ENCODE measurements at places on chromosomes 4 and X.

- DNase-seq: no peak
Observed at GRCh38 chr4:3262208-3263052, 13.5 kb downstream of the MSANTD1 start.

DNA sequence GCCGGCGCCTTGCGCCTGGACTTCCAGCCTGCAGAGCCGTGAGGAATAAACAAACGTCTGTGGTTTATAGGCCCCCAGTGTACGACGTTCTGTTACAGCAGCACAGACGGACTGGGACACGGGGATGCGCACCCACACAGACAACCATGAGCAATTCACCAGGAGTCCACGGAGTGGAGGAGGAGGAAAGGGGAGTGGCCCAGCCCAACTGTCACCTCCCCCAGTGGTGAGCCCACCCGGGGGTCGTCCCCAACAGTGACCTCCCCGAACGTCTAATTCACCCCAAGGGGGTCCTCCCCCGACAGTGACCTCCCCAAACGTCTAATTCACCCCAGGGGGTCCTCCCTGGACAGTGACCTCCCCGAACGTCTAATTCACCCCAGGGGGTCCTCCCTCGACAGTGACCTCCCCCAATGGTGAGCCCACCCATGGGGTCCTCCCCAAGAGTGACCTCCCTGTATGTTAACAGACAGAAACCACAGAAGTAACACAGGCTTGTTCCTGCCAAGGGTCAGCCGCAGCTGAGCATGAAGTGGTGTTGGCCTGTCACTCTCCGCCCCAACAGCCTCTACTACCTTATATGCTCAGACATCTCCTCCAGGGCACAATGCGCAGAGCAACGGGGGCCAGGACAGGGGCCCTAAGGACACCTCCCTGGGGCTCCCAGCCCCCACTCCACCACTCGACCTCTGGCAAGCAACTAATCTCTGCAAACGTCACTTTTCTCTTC, 6.2 kb downstream of the GAK start:
- DNase-seq: no peak

DNA sequence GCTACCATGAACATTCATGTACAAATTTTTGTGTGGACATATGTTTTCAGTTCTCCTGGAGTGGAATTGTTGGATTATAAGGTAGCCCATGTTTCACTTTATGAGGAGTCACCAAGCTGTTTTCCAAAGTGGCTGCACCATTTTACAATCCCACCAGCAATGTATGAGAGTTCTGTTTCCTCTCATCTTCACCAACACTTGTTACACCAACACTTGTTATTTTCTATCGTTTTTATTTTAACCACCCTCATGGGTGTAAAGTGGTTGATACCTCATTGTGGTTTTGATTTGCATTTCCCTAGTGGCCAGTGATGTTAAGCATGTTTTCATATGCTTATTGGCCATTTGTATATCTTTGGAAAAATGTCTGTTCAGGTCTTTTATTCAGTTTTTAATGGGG, 4.1 kb downstream of the EXOC1 start:
- no peak for DNase-seq

DNA sequence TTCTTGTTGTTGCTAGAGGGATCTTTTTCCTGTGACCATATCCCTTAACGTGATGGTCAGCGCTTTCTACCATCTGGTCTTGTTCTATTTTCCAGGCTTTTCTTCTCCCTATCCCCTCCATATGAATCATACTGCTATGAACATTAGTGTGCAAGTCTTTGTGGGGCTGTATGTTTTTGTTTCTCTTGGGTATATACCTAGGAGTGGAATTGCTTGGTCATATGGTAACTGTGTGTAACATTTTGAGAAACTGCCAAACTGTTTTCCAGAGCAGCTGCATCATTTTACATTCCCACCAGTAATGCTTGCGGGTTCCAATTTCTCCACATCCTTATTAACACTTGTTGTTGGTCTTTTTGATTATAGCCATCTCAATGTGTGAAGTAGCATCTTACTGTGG, 121.4 kb downstream of the SPRY1 start:
- no peak for DNase-seq

GRCh38 chrX:103503163-103503852, 16.0 kb downstream of the RAB40A start:
- DNase-seq: no peak

GRCh38 chr4:82275431-82276331, 98.1 kb downstream of the HNRNPD start:
- no peak for DNase-seq

- DNase-seq: no peak
Observed at GRCh38 chr4:3765271-3766035, 732 bp upstream of the ADRA2C start.

- DNase-seq: no peak
Observed at GRCh38 chr4:157664726-157665125, 444.2 kb downstream of the GRIA2 start.

- no peak for DNase-seq
Observed at GRCh38 chr4:38531141-38531727, 132.8 kb upstream of the KLF3 start.

DNA sequence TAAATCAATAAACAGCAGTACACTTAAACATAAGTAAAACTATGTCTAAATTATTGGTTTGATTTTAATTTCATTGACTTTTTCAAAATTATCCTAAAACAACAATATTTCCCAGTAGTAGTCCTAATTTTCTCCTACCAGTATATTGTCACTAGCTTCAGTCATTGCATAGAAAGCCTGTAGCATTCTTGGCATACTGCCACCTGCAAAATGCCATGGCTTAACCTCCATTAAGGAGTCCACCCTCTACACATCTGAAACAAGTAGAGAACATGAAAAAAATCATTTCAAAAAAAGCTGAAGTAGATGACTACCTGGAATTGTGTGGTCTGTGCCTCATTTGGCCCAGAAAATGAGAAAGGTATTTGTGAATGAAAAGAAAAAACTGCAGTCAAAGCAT, 348.5 kb downstream of the INPP4B start:
- no peak for DNase-seq

- DNase-seq: peak; percentile 2
Observed at GRCh38 chr4:158769175-158769921, 522 bp downstream of the FNIP2 start.

DNA sequence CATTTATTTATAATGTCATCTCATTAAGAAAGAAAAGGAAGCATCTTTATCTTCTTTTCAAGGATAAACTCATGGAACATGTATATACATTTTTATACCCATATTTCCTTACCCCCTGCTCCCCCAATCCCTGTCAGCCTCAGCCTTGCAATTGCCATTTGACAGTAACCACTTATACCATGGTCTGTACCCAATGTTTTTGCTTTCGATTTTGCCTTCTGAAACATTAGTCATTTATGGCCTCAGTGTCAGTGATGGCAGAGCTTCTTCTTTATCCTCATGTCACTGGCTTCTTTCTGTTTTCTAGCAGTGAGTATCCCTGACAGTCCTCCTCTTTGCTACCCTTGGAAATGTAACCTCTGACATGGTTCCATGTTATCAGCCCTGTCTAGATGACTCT, 228.4 kb downstream of the SPRY1 start:
- DNase-seq: no peak

DNA sequence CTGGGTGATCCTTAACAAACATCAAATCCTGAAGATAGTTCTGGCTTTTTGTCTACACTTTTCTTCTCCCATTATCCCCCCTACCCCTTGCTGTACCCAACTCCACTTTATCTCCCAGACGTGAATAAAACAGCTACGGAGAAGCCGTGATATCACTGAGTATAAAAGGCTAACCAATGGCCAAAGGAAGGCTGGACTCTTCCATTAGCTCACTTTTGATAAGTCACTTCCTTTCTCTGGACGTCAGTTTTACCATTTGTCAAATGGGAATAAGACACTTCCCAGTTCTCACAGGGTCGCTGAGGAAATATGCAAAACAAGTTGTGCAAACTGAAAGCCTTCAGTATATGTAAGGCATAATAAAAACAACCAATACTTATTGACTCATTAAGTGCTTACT, 38.6 kb upstream of the EDA2R start:
- no peak for DNase-seq

DNA sequence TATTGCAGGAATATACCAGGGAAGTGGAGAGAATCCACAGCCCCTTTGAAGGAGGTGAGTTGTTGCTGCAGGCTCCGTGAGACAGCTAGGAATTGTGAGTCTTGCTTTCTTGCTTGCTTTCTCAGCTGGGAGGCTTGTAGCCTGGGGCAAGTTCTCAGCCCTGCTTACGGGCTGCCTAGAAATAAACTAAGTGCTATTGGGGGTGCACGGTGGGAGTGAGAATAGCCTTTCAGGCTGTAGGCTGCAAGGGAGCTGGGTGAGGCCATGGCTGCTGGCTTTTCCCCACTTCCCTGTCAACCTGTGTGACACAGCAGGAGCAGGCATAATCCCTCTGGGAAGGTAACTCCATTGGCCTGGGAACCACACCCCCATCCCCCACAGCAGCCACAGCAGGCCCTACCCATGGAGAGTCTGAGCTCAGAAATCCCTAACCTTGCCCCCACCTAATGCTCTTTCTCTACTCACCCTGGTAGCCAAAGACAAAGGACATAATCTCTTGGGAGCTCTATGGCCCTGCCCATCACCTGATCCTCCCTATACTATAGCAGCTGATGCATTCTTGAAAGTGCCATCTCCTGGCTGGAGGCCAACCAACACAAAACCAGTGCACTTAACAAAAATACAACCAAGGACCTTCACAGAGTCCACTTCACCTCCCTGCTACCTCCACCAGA, 113.0 kb downstream of the MMRN1 start:
- DNase-seq: no peak

- no peak for DNase-seq
Observed at GRCh38 chrX:118475903-118476302, 19.7 kb upstream of the DOCK11 start.

- no peak for DNase-seq
Observed at GRCh38 chr4:74926007-74926406, 6.9 kb upstream of the PARM1 start.

- no peak for DNase-seq
Observed at GRCh38 chr4:135238940-135239339, 1037.4 kb upstream of the PABPC4L start.

DNA sequence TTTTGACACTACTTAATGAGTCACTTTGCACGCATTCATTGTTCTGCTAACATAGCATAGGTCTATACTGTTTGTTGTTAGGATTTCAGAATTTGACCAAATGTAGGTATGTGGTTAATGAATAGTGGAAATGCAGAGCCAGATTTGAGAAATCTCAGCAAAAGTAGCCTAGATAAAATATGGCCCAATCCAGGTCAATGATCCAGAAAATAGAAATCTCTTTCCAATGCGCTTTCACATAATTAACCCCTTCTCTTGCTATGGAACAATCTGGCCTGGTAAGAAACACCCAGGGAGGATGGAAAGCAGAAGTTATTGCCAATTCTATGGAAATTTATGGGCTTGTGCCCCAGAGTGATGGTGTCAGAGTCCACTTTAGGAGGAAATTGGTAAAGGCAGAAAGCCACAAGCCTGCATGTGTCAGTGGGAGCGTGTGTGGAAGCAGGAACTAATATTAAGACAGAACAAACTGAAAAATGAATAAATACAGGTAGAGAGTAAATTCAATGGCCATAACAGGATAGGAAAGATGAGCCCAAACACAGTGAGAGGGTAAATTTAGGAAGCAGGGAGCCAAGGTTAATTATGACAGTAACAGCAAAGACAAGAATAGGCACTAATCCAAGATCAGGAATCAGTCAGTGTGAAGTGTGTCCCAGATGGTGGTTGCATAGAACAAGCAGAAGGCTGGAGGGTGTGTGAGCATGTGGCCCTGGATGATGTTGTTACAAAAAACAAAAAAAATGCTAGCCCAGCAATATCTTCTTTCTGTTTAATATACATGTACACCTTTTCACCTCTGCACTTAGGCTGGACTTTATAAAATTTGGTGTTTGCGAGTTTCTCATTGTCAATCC, 102.9 kb downstream of the SYTL5 start:
- DNase-seq: no peak

DNA sequence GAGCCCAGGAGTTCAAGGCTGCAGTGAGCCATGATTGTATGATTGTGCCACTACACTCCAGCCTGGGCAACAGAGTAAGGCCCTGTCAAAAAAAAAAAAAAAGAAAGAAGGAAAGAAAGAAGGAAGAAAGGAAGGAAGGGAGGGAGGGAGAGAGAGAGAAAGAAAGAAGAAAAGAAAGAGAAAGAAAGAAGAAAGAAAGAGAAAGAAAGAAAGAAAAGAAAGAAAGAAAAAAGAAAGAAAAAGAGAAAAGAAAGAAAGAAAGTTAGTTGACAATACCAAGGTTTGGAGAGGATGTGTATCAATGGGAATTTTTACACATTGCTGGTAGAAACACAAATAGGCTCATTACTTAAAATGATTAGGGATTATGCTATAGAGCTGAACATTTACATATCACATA, 19.8 kb downstream of the RADX start:
- DNase-seq: no peak

GRCh38 chrX:101057093-101057714, 5.3 kb upstream of the TRMT2B start:
- DNase-seq: no peak

DNA sequence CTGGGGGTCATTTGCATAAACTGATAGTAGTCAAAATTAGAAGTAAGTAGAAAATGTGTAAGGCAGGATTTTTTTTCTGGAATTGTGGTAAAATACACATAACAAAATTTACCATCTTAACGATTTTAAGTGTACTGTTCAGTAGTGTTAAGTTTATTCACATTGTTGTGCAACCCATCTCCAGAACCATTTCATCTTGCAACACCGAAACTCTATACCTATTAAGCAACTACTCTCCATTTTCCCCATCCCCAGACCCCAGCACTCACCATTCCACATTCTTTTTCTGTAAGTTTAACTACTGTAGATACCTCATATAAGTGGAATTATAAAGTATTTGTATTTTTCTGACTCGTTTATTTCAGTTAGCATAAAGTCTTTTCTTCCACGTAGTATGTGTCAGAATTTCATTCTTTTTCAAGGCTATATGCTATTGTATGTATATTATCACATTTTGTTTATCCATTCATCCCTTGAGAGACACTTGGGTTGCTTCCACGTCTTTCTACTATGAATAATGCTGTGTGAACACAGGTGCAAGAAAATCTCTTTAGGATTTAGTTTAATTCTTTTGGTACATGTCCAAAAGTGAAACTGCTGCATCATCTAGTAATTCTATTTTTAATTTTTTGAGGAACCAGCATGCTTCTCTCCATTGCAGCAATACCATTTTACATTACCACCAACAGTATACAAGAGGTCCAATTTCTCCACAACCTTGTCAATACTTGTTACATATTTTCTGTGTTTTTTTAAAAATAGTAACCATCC, 39.1 kb upstream of the NSUN7 start:
- DNase-seq: no peak

GRCh38 chr4:27000820-27001219, 140.2 kb downstream of the STIM2 start:
- DNase-seq: no peak

DNA sequence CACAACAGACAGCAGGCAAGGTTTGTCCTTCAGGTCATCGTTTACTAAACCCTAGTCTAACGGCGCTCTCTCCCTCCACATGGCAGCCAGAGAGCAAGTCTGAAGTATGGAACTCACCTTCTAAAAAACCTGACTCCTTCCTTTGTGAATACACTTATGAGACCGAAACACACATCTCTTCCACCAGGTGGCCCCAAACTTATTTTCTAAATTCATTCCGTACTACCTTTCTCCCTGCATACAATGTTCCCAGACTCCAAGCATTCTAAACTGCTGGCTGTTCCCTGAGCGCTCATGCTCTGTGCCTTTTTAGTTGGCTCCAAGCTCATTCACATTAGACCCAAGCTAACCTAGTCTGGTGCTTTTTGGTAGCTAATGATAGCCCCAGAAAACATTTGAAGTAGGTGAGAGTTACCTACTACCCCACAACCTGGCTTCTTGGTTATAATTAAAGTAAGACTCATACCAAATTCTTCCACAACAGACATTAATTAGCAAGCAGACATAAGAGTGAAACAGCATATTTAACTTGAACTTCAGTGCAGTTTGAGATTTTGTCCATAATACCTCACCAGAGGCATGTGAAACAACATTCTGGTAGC, 67.6 kb upstream of the DCLK2 start:
- no peak for DNase-seq

Measured in activated CD8-positive, alpha-beta memory T cell treated with anti-CD3 and anti-CD28 coated beads for 4 hours (primary cell).